ENCODE measurements at places on chromosomes 13 and 19.

- no peak for DNase-seq
Observed at GRCh38 chr13:51865838-51866237, 4.1 kb downstream of the CCDC70 start.

GRCh38 chr19:30107251-30107650 lies 165.2 kb downstream of the URI1 start:
- DNase-seq: no peak

GRCh38 chr19:18386543-18387271 lies 749 bp downstream of the GDF15 start:
- DNase-seq: no peak

GRCh38 chr13:104442536-104442935 lies 1376.3 kb upstream of the SLC10A2 start:
- no peak for DNase-seq

DNA sequence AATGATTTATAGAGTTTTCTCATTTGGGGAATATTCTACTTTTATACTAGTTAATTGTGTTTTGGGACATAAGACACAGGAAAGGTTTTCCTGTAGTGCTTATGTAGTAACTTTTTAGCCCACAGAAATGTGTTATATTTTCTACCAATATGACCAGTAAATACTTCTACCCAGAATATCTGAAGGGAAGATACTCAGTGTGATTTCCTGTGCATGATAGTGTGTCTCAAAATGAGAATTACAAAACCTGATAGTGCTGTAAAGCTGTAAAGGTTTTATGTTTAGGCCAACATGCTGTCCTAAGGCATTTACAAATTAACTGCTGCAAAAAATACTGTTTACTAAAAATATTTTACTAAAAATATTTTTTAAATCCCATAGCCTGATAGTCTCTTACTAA lies 126.8 kb downstream of the RXFP2 start:
- DNase-seq: no peak

Measured in stimulated activated CD4-positive, alpha-beta T cell treated with anti-CD3 and anti-CD28 coated beads, Interleukin-15, amount 100 ng/mL, for 1 hour (primary cell).